Natural killer cell (primary cell): ENCODE measurements at places on chromosomes 11 and 22.

GRCh38 chr22:22877523-22878210 is 9.9 kb upstream of the IGLL5 start:
- DNase-seq: peak; percentile 86

GRCh38 chr11:17599460-17599925 is 52.4 kb downstream of the OTOG start:
- no peak for DNase-seq

DNA sequence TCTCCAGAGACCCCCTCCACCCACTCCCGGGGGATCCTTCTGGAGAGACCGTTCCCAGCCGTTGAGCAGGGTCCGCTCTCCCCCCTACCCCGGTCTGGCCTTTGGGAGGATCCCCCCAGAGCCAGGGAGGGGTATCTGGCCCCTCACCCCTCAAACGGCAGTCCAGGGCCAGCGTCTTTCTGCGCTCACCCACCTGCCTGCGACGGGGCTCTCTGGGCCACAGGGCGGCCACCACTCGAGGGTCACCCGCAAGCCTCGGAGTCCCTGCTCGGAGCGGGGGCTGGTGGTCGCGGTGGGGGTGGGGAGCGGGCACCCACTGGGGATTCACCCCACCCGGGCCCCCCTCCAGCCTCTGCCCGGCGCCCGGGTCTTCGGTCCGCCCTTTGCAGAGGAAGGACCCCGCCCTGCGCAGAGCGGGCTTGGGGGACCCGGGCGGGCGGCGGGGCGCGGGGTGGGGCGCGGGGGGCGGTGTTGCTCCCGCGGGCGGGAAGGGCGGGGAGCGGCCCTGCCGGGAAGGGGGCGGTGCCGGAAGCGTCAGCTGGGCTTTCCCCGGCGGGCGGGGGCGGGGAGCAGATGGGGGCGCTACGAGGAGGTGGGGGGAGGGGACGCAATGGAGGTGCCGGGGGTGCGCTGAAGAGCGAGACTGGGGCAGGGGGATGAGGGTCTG is 16.6 kb downstream of the CRELD2 start:
- peak; percentile 72 for DNase-seq

- no peak for DNase-seq
Measured at GRCh38 chr11:19646921-19647320, 65.7 kb upstream of the NAV2 start.
